ENCODE measurements at places on chromosomes 16 and 17.

DNA sequence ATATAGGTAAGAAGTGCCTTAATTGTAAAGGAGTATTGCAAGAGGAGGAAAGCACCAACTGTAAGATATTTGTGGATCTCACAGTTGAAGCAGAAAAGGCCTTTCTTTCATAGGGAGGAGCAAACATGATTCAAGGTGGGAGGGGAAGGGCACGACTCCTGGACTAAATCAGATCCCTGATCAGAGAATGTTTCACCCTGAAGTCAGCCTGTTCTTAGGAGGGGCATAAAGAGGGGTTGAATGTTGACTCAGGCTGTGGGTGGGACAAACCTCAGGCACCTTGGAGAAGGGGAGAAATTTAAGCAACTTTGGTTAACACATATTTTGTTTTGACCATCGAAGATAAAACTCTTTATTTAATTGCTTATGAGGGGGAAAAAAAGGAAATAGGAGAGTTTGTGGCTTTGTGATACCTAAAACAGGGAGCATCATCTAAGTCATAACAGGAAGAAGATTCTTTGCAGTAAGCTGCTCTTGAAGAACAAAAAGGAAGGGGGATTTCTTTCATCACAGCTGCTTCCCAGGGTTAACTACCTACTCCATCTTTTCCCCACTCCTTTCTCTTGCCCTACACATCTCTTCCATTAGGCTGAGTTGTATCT, 158.6 kb upstream of the ZNF267 start:
- DNase-seq, result peak; percentile 17

DNA sequence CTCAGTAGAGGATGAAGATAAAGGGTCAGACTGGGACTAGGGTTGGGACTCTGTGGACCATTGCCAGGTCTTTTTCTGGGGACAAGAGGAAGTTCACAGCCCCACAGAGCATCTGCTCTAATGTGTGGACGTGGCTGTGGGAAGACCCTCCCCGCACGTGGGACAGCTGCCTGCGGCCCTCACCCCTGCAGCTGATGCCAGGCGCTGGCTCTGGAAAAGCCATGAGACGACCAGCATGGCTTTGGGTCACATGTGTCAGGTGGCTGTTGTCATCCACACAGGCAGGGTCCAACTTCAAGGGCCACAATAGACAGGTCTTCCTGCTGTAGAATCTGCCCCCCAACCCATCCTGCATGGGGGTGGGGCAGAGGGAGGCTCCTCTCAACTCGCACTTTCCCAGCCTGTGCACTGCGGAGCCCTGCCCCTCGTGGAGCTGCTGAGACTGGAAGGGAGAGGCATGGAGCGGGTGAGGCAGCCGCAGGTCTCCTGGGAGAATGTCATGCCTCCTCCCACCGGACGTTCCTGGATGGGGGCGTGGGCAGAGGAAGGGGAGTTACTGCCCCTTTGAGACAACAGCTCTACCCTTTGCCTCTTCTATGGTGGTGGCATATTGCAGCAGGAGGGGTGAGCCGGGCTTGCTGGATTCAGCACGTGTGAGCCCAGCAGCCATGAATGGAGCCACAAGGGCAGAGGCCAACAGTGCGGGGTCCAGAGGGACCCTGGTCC, 53.4 kb downstream of the PIMREG start:
- no peak for DNase-seq

- no peak for DNase-seq
Observed at GRCh38 chr17:67753026-67753425, 35.3 kb downstream of the NOL11 start.

GRCh38 chr16:11248133-11248532, 7.9 kb downstream of the SOCS1 start:
- DNase-seq, result no peak

GRCh38 chr16:79647586-79647985, 47.0 kb upstream of the MAF start:
- DNase-seq, result no peak

DNA sequence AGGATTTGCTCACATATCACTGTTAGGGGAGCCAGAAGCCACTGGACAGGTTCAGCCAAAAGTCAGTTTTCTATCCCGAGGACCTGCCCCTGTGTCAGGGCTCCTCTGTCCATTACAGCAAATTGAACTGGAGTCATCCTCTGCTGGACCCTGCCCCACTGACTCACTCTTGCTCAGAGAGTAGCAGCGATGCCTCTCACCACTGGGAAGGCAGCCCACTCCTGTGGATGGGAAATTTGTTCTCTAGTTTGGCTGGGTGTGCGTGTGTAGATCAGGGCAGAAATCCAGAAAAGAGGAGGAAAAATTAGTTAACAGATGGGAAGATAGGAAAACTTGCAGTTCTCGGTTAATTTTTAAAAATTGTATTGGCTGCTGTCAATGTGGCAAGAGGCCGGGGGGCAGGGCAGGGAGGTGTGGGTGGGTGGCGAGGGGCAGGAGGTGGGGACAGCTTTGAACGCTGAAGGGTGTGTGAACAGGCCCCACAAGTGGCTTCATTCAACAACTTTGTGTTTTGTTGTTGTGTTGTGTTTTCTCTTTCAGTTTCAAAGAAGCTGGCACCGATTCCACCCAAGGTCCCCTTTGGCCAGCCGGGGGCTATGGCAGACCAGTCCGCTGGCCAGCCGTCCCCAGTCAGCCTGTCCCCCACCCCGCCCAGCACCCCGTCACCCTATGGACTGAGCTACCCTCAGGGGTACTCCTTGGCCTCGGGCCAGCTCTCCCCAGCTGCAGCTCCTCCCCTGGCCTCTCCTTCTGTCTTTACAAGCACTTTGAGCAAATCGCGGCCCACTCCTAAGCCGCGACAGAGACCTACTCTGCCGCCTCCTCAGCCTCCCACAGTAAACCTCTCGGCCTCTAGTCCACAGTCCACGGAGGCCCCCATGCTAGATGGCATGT, 33.6 kb downstream of the ELAC2 start:
- no peak for DNase-seq

GRCh38 chr16:70801611-70802010, 653 bp upstream of the VAC14 start:
- DNase-seq, result no peak

DNA sequence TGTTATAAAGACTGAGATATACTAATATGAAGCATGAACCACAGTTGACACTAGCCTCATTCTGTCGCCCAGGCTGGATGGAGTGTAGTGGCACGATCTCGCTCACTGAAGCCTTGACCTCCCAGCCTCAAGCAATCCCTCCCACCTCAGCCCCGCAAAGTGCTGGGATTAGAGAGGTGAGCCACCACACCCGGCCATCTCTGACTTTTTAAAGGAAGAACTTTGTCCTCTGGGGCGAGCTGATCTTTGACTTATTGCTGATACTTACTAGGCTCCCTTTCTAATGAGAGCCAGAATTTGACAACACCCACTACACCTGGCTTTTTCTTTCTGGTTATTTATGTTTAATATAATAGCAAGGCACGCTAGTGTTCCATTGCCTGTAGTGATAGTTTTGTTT, 57.2 kb downstream of the CLEC16A start:
- no peak for DNase-seq

- DNase-seq, result no peak
Observed at GRCh38 chr16:24491731-24492130, 47.6 kb upstream of the RBBP6 start.

DNA sequence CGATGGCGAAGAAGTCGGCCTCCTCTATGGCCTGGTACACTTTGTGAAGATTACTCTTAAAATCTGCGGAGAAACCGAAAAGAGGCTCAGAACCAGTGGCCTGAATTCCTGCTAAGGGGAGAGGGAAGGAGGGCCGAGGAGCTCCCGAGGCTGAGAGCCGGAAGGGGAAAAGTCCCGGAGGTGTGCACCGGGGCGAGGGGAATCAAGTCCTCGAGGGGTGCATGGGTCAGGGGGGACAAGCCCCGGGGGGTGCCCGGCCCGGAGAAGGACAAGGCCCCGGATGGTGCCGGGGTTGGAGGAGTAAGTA, 495 bp downstream of the PARN start:
- DNase-seq, result peak; percentile 5

GRCh38 chr17:38798614-38799500, 499 bp downstream of the PIP4K2B start:
- DNase-seq, result peak; percentile 45

- DNase-seq, result no peak
Observed at GRCh38 chr17:74430706-74431567, 951 bp upstream of the GPRC5C start.

- DNase-seq, result no peak
Observed at GRCh38 chr16:57828272-57829161, 26.2 kb upstream of the KIFC3 start.

- peak; percentile 95 for DNase-seq
Observed at GRCh38 chr17:76141212-76142038, at the start of gene FOXJ1. Gene FOXJ1, minus strand, starts transcription at chr17:76141245. Its CDS starts 850 bp downstream, at chr17:76140395.

- DNase-seq, result no peak
Observed at GRCh38 chr16:87524407-87524806, 31.6 kb upstream of the ZCCHC14 start.

DNA sequence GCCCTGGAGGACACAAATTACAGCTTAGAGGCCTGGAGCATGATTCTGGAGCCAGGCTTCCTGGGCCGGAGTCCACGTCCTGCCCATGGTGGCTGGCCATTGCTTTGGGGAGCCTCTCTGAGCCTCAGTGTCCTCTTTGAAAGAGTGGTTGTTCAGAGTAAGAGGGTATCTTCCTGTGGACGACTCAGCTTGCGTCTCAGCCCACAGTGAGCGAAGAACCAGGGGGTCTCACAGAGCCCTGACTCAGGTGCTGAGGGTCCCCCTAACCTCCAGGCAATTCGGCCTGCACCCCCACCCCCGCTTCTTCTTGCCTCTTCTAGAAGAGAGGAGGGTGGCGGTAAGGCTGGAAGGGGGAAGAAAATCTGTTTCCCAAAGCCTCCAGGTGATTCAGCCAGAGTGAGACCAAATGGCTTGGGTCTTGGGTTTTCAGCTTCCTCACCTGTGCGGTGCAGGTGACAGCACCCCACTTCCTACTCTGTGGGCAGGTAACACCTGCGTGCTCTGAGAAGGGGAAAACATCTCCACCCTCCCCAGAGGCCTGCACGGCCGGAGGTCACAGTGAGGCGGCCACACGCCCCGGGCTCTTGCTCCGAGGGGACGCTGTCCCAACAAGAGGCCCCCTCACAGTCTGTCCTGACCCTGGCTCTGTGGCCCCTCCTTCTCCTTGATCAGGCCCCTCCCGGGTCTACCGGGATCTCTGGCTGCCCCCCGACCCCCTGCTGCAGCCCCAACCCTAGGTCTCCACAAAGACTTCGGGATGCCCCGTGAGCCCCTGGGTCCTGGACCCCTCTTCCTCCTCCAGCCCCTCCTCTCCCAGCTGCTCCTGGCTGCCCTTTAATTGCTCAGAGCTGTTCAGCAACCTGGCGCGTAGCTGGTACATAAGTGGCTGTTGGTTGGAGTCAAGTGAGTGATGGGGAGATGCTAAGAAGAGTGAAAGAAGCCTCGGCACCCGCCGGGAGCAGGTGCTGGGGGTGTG, 119.2 kb downstream of the METRNL start:
- DNase-seq, result no peak

GRCh38 chr16:66446737-66447136, 19.6 kb downstream of the BEAN1 start:
- no peak for DNase-seq

DNA sequence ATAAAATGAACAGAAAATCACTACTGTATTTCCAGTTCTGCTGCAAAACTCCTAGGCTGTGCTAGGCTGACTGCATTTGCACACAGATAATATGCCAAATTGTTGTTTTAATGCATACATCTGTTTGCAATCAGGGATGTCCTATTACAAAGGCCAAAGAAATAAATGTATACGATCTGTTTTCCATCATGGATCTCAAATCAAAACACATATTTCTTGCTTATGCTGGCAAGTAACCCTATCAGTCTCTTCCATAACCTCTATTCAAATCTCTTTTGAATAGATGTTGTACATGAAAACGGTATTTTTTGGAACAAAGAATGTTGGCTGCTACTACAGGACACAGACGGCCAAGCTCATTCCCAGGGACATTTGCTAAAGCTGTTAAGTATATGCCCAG, 56.6 kb downstream of the DUSP14 start:
- no peak for DNase-seq

- DNase-seq, result no peak
Observed at GRCh38 chr17:42104264-42104663, 6.0 kb upstream of the ZNF385C start.

- DNase-seq, result no peak
Observed at GRCh38 chr16:69367980-69368379, 16.4 kb upstream of the TMED6 start.

DNA sequence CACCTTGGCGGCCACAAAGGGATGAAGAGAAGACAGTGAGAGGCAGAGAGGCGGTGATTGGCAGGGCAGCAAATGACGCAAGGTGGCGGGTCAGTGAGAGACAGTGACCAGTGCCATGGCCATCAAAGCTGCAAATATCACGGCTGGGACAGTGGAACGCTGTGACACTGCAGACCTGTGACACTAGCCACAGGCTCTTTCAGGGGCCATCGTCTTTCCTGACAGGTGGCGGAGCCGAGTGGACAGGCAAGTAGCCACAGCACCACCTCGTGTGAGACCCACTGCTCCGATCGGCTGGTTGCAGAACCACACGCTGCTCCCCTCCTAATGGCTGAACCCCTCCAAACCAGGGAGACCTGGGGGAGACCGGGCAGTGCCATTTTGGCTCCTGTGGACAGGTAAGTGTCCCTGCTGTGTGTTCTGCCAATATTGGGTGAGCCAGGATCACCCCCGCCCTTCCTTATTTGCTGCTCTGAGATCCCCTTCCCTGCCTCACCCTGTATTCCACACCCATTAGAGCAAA, 7.9 kb upstream of the ZNF778 start:
- DNase-seq, result no peak

DNA sequence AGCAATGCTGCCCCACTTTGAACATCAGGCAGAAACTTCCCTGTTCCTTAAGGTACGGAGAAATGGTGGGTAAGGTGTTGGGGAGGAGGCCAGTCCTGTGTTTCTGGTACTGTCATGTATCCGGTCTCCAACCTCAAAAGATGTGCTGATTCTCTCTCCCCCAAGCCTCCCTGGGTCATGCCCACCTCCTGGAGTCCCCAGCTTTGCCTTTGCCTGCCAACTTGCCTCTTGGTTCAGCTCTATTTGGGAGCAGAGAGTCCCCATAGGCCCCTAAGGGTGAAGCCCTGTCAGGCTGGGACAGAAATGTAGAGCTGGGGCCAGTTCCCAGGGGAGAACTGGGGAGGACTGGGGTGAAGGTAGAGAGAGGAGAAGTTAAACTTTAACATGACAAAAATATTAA, 1.6 kb upstream of the TBX21 start:
- DNase-seq, result no peak

DNA sequence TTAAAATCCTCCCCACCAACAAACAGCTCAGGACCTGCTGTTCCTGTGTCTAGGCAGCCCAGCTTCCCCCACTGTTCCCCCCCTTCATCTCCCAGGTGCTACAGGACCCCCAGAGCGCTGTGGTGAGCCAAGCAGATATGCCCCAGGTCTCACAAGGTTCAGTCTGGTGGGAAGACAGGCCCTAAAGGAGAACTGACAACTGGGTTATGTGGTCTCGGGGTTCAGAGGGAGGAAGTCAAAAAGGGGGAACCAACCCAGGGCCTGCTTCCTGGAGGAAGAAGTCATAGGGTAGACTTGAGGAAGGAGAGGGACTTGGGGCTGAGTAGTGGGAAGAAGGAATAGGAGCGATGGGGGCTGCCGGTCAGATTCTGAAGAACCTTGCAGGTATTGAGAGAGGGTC, 2.6 kb downstream of the RIPOR1 start:
- no peak for DNase-seq

Measured in CD4-positive, alpha-beta T cell treated with Interleukin-15 for 4 hours (primary cell).